Renal cortical epithelial cell (primary cell): ENCODE measurements at places on chromosomes 7 and 10.

DNA sequence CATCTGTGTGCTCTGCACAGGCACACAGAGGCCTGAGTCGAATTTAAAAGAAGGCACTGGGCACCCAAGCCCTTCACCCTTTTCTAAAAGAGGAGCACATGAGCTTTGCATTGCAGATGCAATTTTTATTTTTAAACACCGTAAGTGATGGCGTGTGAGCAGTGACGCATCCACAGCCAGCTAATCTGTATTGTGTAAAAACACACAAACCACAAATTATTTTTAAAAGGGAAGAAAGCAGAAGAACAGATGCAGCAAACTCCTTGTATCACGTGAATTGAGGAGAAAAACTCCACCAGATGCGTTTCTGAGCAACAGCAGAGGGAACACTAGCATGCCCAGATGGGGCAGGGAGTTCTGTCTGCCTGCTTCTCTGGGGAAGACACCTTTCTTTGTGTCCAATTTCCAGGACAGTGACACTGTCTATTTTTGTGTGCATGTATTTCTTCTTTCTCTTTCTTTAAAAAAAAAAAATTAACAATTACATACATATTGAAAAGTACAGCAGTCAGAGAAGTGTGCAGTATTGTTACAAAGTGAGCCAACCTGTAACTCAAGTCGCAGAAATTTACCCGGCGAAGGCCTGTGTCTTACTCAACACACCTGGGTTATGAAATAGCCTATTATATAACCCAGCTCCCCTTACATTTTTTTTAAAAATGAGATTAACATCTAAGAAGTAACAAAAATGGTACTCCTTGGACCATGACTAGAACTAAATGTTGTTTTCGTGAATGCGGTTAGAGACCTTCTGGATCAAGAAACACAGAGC lies 39.2 kb downstream of the EEPD1 start:
- no peak for DNase-seq

GRCh38 chr10:103232131-103232673 lies 13.5 kb upstream of the RPEL1 start:
- no peak for DNase-seq

- DNase-seq, result no peak
Observed at GRCh38 chr10:55174419-55174818, 373.4 kb upstream of the PCDH15 start.

DNA sequence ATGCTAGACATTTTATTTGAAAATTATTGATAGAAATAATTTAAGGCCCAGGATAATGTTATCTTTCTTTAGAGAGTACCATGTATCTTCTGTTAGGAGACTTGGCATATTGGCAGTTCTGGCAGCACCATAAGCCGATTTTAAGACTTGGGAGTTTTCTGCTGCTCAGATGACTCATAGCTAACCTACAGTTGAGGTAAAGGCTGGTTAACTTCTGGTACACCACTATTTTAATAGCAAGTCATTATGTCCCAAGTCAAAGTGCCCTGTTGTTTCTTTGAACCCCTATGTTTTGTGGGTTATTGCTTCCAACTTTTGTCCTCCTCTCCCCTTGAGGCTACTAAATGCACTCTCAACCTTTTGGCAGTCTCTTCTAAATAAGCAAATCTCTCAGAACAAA lies 25.2 kb downstream of the ATRNL1 start:
- DNase-seq, result peak; percentile 25

DNA sequence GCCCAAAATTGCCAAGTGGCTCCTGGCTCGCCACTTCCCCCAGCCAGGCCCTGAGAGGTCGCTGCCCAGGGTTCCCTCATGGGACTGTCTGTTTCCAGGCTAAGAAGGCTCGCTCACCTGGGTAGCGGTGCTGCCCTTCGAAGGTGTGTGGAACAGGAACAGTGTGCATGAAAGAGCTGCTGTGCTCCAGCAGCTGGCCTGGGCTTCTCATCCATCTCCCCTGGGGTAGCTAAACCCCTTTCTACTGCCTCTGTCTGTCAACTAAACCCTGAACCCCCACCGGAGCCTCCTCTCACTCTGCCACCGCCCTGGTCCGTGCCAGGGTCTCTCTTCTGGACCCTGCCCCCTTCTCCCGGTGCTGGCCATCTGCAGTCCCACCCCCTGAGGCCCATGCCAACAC lies 152.9 kb downstream of the EBF3 start:
- no peak for DNase-seq
